ENCODE measurements at places on chromosomes 7 and 10.
A peak's percentile ranks its signal among the peaks of the same experiment; 100 is the strongest.

- no peak for DNase-seq
These were observed 105.6 kb downstream of the SMURF1 start for GRCh38 chr7:99038086-99038855.

DNA sequence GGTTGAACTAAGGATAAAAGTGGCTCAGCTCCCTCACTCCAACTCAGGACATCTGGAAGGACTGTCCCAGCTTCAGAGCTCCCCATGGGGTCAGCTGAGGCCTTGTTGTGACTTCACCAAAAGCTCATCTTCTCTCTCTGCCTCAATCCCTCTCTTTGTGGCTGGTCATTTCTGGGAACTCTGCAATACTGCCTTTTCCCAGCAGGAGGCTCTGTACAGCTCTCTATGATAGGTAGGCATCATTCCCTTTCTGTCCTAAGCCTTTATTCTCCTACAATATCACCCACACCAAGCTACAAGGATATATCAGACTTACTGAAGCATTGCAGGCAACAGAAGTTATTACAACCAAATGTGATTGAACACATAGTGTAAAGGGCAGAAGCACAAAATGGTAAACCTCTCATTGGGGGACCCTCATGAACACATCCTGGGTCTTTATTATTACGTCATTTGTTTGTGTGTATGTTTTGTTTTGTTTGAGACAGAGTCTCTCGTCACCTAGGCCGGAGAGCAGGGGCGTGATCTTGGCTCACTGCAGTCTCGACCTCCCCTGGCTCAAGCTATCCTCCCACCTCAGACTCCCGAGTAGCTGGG is 36.7 kb upstream of the PRPS1L1 start:
- peak; percentile 16 for DNase-seq

DNA sequence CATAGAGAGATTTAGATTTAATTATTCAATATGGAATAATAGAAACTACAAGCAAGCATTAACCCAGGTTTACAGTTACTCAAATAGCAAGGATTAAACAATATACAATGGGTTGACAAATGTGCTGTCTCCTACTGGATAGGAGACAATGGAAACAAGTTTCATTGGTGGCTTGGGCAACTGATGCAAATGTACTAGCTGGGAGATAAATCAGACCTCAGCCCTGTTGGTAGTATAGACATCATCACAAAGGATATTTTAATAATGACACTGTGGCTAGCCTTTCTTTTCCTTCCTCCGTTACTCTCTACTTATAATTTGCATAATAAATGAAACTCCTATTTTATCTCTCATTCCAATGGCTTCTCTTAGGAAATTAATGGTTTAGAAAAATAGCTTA is 96.5 kb upstream of the DKK1 start:
- no peak for DNase-seq

- DNase-seq: no peak
These were observed 59.4 kb downstream of the RAB11FIP2 start for GRCh38 chr10:117987244-117987909.

DNA sequence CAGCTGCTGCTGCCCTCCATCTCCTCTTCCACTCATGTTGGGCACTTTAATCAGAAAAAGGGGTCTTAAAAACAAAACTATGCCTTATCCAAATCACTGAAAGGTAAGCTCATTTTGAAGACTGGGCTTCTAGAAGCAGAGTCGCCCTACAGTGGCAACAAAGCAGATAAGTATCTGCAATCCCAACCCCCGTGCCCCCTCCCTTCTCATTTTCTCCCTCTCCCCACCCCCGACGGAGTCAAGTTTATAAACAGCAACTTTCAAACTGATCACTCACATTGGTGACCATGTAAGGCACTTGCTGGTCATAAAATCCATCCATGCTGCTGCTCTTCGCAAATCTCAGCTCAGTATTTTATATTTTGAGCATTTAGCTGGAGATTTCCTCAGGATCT is 738 bp downstream of the ETV1 start:
- peak; percentile 25 for DNase-seq

GRCh38 chr7:100210805-100211204 is 8.9 kb upstream of the PVRIG start:
- DNase-seq: no peak

GRCh38 chr10:116866987-116867595 is 17.8 kb downstream of the ENO4 start:
- DNase-seq: peak; percentile 10

GRCh38 chr7:151381348-151382078 is 28.3 kb downstream of the WDR86 start:
- DNase-seq: no peak

- DNase-seq: no peak
These were observed 12.7 kb upstream of the VDAC2 start for GRCh38 chr10:75197906-75198305.

- peak; percentile 87 for DNase-seq
These were observed 361.0 kb downstream of the ETV1 start for GRCh38 chr7:13628239-13629001.

DNA sequence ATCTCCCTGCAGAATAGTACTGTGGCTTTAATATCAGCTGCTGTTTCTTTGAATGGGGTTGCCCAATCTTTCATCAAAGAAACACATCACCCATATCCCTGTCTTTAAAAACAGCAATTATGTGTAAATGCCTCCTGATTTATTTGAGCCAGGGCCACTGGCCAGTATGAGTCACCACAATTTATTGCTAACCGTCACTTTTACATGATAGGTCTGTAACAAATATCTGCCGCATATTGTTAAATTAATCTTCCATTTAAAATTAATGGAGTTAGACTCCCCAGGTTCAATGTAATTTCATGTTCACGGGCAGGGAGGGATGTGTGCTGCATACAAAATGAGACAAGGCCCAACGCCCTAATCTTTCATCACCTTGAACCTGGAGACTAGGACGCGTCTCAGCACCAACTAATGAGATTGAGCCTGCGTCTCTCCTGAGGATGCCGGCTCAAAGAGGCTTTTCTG is 673.4 kb downstream of the AUTS2 start:
- no peak for DNase-seq

GRCh38 chr10:15141136-15142054 is 27.1 kb downstream of the NMT2 start:
- peak; percentile 25 for DNase-seq

GRCh38 chr7:93015779-93016481 is 101.8 kb downstream of the SAMD9 start:
- no peak for DNase-seq

DNA sequence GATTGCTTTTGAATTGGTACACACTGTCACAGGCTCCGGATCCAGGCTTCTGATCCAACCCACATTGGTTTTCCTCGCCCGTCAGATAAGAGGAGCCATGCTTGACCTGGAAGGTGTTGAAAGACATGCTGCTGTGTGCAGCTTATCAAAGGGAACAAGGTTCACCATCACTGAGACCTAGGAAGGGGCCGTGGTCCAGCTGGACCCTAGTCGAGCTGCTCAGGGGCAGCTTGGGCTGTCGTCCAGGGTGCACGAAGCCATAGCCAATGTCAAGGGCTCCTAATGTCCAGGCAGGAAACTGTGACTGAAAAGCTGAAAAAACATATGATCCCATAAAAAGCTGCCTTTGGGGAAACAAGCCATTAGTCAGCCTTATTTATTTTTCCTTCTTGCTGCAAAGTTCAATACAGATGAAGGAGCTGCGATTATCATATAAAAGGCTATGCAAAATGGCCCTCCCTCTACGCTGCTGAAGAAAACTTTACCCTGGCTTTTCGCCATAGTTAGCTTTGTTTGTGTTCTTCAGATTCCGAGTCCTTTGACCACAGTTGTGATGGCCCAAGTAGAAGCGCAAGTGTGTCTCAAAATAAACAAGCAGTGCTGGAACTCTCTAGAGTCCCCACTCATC is 118.0 kb downstream of the CREB5 start:
- DNase-seq: no peak

DNA sequence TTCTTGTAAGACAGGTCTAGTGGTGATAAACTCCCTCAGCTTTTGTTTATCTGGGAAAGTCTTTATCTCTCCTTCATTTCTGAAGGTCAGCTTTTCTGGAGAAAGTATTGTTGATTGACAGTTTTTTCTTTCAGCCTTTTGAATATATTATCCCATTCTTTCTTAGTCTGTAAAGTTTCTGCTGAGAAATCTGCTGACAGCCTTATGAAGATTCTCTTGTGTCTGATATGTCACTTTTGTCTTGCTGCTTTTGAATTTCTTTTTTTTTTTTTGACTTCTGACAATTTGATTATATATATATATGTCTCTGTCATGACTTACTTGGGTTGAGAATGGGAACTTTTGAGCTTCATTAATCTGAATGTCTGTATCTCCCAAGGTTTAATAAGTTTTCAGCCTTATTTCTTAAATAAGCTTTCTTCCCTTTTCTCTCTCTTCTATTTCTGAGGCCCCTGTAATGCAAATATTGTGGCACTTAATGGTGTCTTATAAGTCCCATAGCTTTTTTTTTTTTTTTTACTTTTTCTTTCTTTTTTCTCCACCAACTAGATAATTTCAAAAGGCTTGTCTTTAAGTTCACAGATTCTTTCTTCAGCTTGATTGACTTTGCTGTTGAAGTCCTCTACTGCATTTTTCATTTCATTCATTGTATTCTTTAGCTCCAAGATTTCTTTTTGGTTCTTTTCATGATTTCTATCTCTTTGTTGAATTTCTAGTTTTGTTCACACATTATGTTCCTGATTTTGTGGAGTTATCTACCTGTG is 81.4 kb upstream of the IL6 start:
- no peak for DNase-seq

GRCh38 chr10:119113751-119114732 is 10.1 kb downstream of the DENND10 start:
- DNase-seq: peak; percentile 86

DNA sequence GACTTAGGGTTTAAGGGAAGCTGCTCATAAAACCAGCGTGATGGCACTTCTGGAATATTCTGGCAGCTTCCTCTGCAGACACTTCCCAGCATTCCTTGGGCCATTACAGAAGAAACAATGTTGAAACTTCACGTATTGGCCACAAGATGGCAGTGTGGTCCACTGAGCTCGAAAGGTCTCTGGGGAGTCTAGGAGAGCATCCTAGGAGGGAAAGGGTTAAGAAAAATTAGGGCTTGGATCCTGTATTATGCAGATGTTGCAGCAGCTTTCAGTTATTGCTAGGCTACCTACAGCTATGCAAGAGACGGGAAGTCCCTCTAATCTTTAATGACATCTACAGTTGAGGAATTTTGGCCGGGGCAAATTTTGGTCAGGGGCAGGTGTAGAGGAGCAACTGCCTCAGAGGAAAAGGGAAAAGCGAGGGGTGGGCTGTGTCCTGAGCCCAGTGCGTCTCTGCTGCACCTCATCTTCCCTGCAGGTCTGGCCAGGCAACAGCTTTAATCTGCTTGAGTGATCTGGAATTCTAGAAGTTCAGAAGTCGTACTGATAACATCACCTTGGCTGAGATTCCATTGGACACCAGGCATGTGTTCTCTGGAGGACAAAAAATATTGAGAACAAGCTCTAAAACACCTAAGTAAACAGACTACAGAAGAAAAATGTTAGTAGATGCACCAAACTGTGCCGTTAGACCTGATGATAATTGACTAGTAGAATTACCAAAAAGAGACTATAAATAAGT is 220.8 kb upstream of the PRSS58 start:
- DNase-seq: peak; percentile 44

GRCh38 chr10:5423771-5424170 is 11.4 kb downstream of the NET1 start:
- DNase-seq: no peak

- no peak for DNase-seq
These were observed 109.9 kb downstream of the ATXN7L1 start for GRCh38 chr7:105766421-105767073.

- DNase-seq: peak; percentile 51
These were observed 134.4 kb downstream of the ITGA8 start for GRCh38 chr10:15585303-15585715.

- no peak for DNase-seq
These were observed 7.2 kb downstream of the DEPP1 start for GRCh38 chr10:44971434-44971833.

GRCh38 chr10:130495116-130495862 is 359.1 kb downstream of the GLRX3 start:
- no peak for DNase-seq

DNA sequence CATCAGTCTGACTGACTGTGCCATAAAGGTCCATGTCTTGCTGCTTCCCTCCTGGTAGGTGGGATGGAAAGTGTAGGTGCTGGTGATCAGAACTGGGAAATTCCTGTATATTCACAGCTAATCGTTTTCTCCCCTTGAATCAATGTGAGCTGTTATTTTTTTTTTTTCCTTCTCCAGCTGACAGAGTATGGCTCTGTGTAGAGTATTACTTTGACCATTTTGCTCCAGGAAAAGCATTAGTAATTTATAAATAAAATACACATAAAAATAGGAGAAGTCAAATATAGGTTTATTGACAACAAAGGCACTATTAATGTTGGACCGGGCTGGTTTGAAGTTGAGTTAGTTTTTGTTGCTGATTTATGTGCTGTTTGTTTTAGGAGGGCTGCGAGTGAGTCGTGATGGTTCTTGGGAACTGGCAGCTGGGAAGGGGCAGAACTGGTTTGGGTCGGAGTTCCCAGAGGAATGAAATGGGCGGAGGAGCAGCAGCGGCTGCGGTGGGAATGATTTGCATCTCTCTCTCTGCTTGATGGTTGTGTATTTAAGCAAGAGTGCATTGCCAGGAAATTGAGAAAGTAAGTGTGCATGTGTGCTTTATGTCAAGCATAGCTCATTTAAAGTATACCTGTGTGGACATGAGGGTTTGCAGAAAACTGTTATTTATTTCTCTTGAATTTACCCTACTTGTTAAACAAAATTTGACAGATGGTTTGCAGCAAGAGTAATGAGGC is 80.9 kb downstream of the LRMDA start:
- DNase-seq: no peak

DNA sequence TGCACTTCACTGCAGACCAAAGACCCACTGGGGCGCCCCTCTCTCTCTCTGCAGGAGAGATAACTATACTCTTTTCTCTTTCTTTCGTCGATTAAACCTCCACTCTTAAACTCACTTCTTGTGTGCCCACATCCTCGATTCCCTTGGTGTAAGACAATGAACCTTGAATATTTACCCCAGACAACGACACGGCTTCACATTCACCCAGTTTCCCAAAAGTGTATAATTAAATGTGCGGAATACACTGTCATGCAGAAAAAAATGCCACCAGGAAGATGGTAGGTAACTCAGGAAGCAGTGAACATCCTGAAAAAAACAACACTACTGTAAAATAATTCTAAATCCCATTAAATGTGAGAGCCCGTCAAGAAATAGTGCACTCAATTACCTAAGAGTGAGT is 882.2 kb downstream of the TYW1 start:
- DNase-seq: no peak

GRCh38 chr7:13702251-13702650 is 287.2 kb downstream of the ETV1 start:
- no peak for DNase-seq

All from brain microvascular endothelial cell (primary cell).